ENCODE measurements at places on chromosomes 13 and 19. TPM values are rescaled to one million over a fixed set of nuclear protein-coding genes. Genes with fewer than 3 reads are reported as not detected.

The CDADC1 gene
- 4.4 TPM for total RNA-seq

The ELF1 gene
- total RNA-seq, result 45.2 TPM

The SSBP4 gene
- total RNA-seq, result 50.0 TPM

The PCID2 gene
- total RNA-seq, result 77.4 TPM

The NXNL1 gene
- total RNA-seq, result not detected

The N4BP2L1 gene
- total RNA-seq, result 2.8 TPM

The FXYD7 gene
- not detected for total RNA-seq

The OLFM2 gene
- total RNA-seq, result 112 TPM

The RUBCNL gene
- 2.7 TPM for total RNA-seq

The SLC27A1 gene
- total RNA-seq, result 44.5 TPM

The ZNF681 gene
- total RNA-seq, result 0.43 TPM

The TEX30 gene
- 9.5 TPM for total RNA-seq

The TNNI3 gene
- total RNA-seq, result not detected

The DHDH gene
- 0.17 TPM for total RNA-seq

The PRSS57 gene
- total RNA-seq, result not detected

The ZNF677 gene
- 14.8 TPM for total RNA-seq

The CLPTM1 gene
- 95.7 TPM for total RNA-seq

The VAV1 gene
- 0.03 TPM for total RNA-seq

The RNF17 gene
- 0.98 TPM for total RNA-seq

The SGCG gene
- 0.52 TPM for total RNA-seq

The EID2 gene
- total RNA-seq, result 8.4 TPM

The ZNF793 gene
- total RNA-seq, result 2.9 TPM

The CBARP gene
- total RNA-seq, result 7.7 TPM

The ZBTB7A gene
- total RNA-seq, result 36.9 TPM

The FREM2 gene
- under 0.01 TPM for total RNA-seq

The RFPL4A gene
- total RNA-seq, result not detected

The ADGRE3 gene
- not detected for total RNA-seq

The FXYD3 gene
- not detected for total RNA-seq
